ENCODE measurements at places on chromosomes 12 and 14.

GRCh38 chr12:128381541-128381940, 114.6 kb downstream of the TMEM132C start:
- DNase-seq: no peak

GRCh38 chr12:31765931-31766330, 37.1 kb upstream of the AMN1 start:
- no peak for DNase-seq

GRCh38 chr12:117068492-117068891, 30.7 kb downstream of the TESC start:
- DNase-seq: no peak

GRCh38 chr12:38904537-38905479, 583 bp downstream of the CPNE8 start:
- no peak for DNase-seq

DNA sequence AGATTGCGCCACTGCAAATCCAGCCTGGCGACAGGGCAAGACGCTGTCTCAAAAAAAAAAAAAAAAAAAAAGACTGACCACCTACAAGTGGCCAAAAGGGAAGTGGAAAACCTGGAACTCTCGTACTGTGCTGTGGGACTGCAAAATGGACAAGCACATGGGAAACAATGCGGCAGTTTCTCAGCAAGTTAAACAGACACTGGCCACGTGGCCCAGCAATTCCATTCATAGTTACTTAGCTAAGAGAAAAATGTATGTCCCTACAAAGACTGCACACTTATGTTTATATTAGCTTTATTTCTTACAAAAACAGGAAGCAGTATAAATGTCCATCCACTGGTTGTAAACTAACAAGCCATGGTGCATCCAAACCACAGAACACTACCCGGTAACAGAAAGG, 5.6 kb downstream of the CHFR start:
- no peak for DNase-seq

DNA sequence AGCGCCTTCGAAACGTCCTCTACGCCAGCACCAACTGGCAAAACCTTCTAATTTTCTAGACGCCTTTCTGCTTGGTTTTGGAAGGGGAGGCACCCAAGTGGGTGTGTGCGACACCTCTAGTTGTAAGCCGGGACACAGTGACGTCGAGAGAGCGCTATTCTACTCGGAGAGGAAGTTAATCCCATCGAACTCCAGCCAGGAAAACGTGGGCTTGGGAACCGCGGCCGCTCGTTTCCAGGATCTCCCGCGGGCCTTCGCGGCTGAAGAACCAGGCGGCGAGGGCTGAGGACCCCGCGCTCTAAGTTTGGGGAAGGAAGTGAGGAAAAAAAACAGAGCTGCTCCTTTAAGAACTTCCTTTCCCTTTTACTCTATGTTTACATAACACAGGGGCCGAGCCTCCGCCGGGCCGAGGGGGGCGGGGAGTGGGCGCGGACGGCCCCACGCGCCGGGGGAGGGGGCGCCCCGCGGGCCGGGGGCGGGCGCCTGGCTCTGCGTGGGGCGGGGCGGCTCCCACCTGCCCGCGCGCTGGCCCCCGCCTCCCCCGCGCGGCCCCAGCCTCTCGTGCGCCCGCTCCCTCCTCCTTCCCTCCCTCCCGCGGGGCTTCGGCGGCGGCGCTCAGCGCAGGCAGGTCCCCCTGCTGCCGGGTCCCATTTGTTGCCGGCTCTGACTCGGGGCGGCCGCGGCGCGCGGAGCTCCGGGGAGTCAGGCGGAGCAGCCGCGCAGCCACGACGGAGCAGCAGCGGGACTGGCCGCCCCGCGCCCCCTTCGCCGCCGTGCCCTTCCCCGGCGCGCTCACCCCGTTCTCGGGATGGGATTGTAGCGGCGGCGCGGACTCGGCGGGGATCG, at the start of gene PELI2:
Gene PELI2 (plus strand): TSS at position 647 of the 846 bp plus-strand sequence. CDS start 250 bp downstream, outside the sequence.
- no peak for DNase-seq

GRCh38 chr12:50041962-50042361, 15.4 kb upstream of the ASIC1 start:
- DNase-seq: no peak

GRCh38 chr14:58739674-58740073, 101.9 kb downstream of the DACT1 start:
- DNase-seq: no peak

- DNase-seq: no peak
These were observed 129.0 kb upstream of the BCL2L14 start for GRCh38 chr12:11941606-11942337.

DNA sequence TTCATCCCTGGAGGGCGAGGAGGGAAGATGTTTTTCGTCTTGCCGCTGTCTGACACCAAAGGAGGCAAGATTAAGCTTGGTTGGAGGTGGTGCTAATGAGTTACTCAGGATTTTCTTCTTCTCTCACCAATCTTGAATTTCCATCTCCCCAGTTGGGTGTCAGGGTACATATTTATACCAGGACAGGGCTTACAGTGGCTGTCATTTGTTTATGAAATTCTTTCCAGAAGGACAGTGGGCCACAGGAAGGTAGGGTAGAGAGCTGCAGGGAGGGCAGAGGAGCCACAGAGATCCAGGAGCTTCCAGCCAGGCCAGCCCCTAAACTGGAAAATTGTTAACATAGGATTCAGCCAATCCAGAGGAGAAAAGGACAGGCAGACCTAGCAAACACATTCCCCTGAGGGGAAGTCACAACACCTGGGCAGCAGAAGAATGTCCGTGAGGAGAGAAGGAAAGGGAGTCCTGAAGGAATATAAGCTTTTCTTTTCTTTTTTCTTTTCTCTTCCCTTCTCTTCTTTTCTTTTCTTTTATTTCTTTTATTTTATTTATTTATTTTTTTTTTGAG, 40.5 kb downstream of the IRF2BPL start:
- no peak for DNase-seq

DNA sequence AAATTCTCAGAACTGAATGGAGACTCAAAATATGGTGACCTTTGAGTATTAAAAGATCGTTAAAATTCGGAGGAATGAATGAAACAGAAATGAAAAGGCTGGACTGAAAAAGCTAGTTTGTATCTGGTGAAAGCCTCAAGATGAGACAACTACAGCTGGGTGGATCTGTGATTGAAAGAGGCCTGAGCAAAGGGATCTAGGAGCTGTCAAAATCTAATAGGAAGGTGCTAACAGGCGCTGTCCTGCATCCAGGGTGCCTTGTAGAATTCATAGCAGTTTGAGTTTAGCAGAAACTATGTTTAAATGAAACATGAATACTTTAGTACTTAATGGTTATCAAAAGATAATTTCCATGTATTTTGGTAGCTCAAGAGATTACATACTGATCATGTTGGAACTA, 2.3 kb downstream of the YY1 start:
- no peak for DNase-seq

- no peak for DNase-seq
These were observed 81.3 kb upstream of the NRXN3 start for GRCh38 chr14:78088916-78089315.

DNA sequence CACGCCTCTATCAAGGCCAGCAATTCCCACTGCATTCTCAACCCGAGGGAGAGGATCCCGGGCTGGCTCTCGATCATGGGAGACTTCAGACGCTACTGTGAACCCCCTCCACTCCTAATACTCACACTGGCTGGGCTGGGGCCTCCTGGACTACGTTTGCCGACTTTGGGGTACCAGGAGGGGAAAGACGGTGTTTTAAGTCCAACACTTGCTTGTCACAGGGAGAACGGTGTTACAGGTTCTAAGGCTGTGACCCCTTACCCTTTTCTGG, 463 bp downstream of the NACA start:
- no peak for DNase-seq

DNA sequence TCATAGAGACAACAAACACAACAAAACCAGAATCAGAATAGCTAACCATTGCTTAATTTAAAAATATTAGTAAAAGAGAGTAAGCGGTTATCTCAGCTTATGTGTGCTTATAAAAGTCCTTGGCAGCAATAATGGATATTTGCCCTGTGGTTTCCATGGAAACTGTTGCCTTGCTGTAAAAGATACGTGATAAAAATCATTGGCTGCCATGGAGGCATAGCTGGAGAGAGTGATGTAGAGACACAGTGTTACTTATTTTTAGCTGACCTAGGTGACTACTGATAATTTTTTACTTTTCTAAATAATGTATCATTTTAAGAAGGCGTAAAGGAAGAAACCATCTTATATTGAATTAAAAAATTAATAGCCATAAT, 92.9 kb downstream of the ERC1 start:
- DNase-seq: no peak

GRCh38 chr14:72638021-72638420, 255.9 kb downstream of the DPF3 start:
- no peak for DNase-seq

- DNase-seq: no peak
These were observed 51.9 kb downstream of the ZFP36L1 start for GRCh38 chr14:68740788-68741476.

DNA sequence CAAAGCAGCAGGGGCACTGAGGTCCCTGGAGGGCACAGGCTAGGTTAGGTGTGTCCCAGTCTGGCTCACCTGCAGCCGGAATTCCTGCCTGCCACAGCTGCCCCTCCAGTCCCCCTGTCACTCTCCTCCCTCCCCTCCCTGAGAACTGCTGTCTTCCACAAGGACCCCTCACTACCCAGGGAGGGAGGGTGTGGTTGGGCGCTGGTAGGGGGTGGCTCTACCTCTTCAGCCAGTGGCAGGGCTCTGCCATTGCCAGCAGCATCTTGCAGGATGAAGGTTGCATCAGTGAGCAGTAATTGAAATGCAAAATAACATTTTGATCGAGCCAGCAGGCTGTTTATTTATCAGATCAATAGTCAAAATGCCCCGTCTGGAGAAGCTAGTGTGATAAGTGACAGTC, 45.7 kb downstream of the ESRRB start:
- DNase-seq: no peak

GRCh38 chr12:71130521-71131069, 27.2 kb downstream of the TSPAN8 start:
- DNase-seq: no peak

DNA sequence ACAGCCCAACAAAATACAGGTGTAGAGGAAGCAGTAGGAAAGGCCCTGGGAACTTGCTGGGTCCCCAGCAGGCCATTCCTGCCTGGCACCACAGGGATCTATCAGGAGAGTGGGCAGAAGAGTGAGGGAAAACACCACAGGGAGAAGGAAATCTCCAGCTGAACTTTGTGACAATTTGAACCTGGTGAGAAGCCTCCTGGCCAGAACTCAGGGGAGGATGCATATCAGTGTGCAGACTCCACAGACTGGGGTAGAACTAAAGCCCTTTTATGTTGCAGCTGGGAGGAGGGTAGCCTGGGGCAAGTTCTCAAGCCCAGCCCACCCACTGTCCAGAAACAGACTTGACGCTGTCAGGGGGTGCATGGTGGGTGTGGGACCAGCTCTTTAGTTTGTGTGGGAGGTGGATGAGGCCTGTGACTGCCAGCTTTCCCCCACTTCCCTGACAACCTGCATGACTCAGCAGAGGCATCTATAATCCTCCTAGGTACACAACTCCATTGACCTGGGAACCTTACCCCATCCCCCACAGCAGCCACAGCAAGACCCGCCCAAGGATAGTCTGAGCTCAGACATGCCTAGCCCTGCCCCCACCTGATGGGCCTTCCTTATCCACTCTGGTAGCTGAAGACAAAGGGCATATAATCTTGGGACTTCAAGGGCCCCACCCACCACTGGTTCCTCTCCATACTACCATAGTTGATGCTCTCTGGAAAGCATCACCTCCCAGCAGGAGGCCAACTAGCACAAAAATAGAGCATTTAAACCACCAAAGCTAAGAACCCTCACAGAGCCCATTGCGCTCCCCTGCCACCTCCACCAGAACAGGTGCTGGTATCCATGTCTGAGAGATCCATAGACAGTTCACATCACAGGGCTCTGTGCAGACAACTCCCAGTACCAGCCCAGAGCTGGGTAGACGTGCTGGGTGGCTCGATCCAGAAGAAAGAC, 28.9 kb downstream of the PNN start:
- no peak for DNase-seq

GRCh38 chr14:34983148-34983760, 462 bp downstream of the SRP54 start:
- DNase-seq: no peak

- DNase-seq: no peak
These were observed 81.2 kb downstream of the CHGA start for GRCh38 chr14:93003945-93004698.

Measured in GM12864 (cell line).